ENCODE measurements at places on chromosomes 11 and 22. TPM values are rescaled to one million over a fixed set of nuclear protein-coding genes. Genes with fewer than 3 reads are reported as not detected.

The TRPM5 gene
- 0.09 TPM for total RNA-seq

The CDC45 gene
- total RNA-seq: 47.1 TPM

The KRTAP5-9 gene
- not detected for total RNA-seq

The FGF3 gene
- total RNA-seq: not detected

The PHOX2A gene
- 5.6 TPM for total RNA-seq

The IGSF22 gene
- 0.19 TPM for total RNA-seq

DNA sequence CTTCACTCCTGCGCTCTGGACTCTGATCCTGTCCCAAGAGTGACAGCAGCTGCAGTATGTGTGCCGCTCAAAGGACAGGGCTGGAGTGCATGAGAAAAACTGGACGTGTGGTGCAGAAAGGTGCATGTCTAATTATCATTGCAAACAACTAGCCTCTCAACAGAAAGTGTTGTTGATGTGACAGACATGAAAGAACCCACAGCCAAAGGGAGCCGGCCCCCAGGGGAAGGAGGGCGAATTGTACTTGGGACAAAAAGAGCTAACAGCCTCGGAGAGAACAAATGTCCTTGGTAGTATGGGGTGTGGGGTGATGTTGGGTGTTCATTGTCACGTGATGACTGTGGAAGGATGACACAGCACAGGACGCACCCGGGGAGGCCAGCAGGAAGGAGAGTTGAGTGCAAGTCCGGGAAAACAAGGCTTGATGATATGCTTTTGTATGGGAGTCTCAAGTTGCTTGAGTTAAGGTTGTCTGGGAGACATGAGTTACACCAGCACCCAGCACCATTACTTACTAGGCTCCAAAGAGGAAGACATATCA lies 325.5 kb downstream of the NTM start:
- H3K27ac ChIP-seq: no peak overlapping the region
- H3K27me3 ChIP-seq: peaks cover 35% of the 10 kb centered on the region
- DNase-seq: no peak

DNA sequence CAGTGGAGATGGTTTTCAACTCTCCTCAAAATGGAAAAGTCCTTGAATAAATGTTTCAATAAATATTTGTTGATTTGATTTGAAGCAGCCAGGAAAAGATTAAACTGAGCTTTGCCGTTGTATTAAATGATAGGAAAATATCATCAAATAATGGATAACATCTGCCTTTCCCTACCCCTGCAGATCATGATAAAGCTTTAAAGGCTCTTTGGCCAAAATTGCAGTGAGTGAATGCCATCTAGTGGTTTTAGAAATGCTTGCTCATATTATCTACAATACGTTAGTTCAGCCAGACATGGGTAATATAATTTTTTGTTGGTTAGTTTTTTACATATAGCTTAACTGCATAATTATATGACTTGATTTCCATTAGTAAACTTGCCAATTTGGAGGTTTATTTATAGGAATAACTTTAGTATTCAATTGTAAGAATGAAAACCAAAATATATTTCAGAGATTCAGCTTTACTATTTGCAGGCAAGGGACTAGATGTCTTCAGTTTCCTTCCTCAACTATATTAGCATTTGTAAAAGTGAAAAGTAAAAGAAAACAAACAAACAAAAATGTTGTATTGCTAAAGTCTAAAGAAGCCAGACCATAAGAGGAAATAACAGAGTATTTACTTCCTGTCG lies 159.2 kb downstream of the MSANTD4 start:
- DNase-seq: no peak
- H3K36me3 ChIP-seq: no peaks in the 10 kb centered on the region
- no peaks in the 10 kb centered on the region for H3K4me1 ChIP-seq
- H3K27ac ChIP-seq: no peak overlapping the region

GRCh38 chr11:45182902-45183301 lies 36.5 kb downstream of the PRDM11 start:
- peak overlapping the region; percentile 19 for H3K4me3 ChIP-seq
- H3K27ac ChIP-seq: no peak overlapping the region
- H3K27me3 ChIP-seq: peaks cover 3% of the 10 kb centered on the region
- H3K36me3 ChIP-seq: peaks cover 7% of the 10 kb centered on the region
- no peak for DNase-seq

GRCh38 chr22:48896766-48897644 lies 930.7 kb downstream of the BRD1 start:
- H3K27ac ChIP-seq: no peak overlapping the region
- no peak for DNase-seq
- H3K27me3 ChIP-seq: no peaks in the 10 kb centered on the region
- H3K4me1 ChIP-seq: no peaks in the 10 kb centered on the region
- H3K4me3 ChIP-seq: no peak overlapping the region

DNA sequence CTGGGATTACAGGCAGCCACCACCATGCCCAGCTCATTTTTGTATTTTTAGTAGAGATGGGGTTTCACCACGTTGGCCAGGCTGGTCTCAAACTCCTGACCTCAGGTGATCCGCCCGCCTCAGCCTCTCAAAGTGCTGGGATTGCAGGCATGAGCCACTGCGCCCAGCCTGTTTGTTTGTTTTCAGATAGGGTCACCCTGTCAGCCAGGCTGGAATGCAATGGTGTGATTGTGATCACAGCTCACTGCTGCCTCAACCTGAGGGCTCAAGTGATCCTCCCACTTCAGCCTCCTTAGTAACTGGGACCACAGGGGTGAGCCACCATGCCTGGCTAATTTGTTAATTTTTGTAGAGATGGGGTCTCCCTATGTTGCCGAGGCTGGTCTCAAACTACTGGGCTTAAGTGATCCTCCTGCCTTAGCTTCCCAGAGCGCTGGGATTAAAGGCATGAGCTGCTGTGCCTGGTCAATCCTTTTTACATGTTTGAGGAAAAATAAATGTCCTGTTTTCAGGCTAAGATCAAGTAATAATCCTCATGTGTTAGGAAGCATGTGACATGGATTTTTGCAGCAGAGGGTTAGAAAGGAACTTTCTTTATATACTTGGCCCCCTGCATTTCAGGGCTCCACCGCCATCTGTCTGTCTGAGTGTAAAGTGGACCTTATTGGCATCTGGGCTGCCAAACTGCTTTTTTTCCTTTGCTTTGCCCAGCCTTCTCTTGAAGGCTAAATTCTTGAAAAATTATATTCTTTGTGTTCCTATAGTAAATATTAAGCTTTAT lies 4.8 kb upstream of the SLC3A2 start:
- peaks cover 9% of the 10 kb centered on the region for H3K36me3 ChIP-seq
- peak overlapping the region; percentile 62 for H3K27ac ChIP-seq
- H3K4me3 ChIP-seq: peak overlapping the region; percentile 31
- peaks cover 23% of the 10 kb centered on the region for H3K4me1 ChIP-seq
- DNase-seq: no peak
- peaks cover 5% of the 10 kb centered on the region for H3K27me3 ChIP-seq

- H3K27ac ChIP-seq: peak overlapping the region; percentile 97
- peak overlapping the region; percentile 22 for H3K4me3 ChIP-seq
- H3K36me3 ChIP-seq: no peaks in the 10 kb centered on the region
- no peaks in the 10 kb centered on the region for H3K27me3 ChIP-seq
Observed at GRCh38 chr11:114080219-114080618, 20.7 kb downstream of the ZBTB16 start.

DNA sequence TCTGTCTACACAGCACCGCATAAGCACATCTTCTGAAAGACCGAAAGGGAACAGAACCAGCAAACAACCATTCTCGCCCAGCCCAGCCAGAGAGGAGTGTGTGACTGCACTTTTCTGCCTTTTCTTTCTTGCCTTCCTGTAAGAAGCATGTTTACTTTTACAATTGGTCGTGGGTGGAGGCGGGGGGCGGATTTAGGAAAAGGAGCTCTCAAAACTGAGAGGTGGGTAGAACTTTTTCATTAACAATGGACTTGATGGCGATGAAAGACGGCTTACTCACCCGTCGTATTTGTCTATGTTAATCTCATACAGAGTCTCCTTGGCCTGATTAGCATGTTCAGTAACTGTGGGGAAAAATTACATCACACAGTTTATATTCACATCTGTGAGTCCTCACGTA lies 27.2 kb downstream of the CERK start:
- H3K36me3 ChIP-seq: peaks cover 28% of the 10 kb centered on the region
- no peak overlapping the region for H3K4me3 ChIP-seq
- no peaks in the 10 kb centered on the region for H3K4me1 ChIP-seq

GRCh38 chr11:112453601-112454577 lies 193.2 kb upstream of the PLET1 start:
- peaks cover 3% of the 10 kb centered on the region for H3K4me1 ChIP-seq
- peak; percentile 12 for DNase-seq
- peaks cover 2% of the 10 kb centered on the region for H3K36me3 ChIP-seq
- H3K27ac ChIP-seq: no peak overlapping the region
- no peaks in the 10 kb centered on the region for H3K27me3 ChIP-seq

GRCh38 chr11:67561971-67562619 lies 21.5 kb upstream of the GSTP1 start:
- H3K36me3 ChIP-seq: no peaks in the 10 kb centered on the region
- H3K27me3 ChIP-seq: peaks cover 3% of the 10 kb centered on the region
- DNase-seq: no peak
- H3K27ac ChIP-seq: no peak overlapping the region
- no peak overlapping the region for H3K4me3 ChIP-seq
- H3K4me1 ChIP-seq: peaks cover 9% of the 10 kb centered on the region

DNA sequence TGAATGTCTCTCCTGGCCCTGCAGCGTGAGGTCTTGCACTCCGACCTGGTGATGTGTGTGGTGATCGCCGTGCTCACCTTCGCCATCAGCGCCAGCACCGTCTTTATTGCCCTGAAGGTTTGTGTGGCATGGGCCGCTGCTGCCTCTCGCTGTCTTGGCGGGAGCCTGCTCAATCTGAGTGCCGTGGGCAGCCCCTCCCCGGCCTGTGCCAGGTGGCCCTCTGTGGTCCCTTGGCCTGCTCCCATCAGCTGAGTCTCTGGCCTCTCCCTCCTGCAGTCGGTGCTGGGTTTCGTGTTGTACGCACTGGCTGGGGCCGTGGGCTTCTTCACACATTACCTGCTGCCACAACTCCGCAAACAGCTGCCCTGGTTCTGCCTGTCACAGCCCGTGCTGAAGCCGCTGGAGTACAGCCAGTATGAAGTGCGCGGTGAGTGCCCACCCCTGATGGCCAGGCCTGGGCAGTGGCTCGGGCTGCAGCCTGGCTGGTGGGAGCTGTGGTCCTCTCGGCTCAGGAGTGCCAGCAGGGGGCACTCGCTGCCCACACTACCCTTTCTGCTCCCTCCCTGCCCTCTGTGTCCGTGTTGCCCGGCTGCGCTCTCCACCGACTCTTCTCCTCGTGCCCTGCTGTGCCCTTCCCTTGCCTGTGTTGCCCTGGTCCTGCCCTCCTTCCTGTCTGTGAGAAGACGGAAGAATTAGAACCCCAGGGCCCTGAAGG lies 10.2 kb downstream of the PCNX3 start:
- no peaks in the 10 kb centered on the region for H3K27me3 ChIP-seq
- peak; percentile 40 for DNase-seq
- H3K4me3 ChIP-seq: no peak overlapping the region
- no peak overlapping the region for H3K27ac ChIP-seq
- H3K36me3 ChIP-seq: peaks cover 3% of the 10 kb centered on the region

DNA sequence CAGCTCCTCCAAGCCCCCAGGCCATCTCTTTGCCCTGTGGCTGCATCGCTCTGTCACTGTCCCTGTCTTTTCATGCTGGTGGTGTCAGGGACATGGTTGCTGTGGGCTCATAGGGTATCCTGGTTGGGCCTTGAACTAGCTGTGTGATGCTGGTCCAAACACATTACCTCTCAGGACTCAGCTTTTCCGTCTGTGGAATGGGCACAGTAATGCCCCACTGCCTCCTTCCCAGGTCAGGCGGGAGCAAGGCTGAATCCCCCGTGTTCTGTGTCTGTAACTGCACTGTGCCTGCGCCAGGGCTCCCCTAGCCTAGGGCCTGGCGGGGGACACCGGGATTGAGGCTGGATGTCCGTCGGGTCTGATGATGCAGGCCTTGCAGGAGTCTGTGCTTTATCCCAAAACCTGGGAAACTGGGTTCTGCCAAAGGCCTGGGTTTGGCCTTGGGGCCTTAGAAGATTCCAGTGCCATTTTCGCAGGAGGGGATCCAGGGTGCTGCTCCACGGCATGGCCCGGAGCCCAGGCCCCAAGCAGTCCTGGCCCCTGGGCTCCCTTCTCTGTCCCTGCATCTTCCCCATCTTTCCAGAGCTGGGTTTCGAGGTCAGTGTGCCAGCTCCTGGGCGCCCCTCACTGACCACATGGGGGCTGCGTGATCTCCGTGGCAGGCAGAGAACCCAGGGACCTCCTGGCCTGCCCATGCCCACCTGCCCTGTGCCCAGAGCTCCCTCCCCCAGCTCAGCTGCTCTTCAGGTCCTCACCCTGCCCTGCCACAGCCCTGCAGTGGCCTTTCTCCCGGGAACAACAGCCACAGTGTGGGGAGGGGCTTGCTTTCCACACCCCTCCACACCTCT lies 32.7 kb upstream of the CELSR1 start:
- DNase-seq: no peak
- H3K27me3 ChIP-seq: peaks cover 5% of the 10 kb centered on the region
- no peak overlapping the region for H3K4me3 ChIP-seq
- peaks cover 12% of the 10 kb centered on the region for H3K4me1 ChIP-seq
- peaks cover 5% of the 10 kb centered on the region for H3K36me3 ChIP-seq
- H3K27ac ChIP-seq: no peak overlapping the region

GRCh38 chr11:5489576-5490357 lies 1.3 kb downstream of the OR52D1 start:
- no peaks in the 10 kb centered on the region for H3K36me3 ChIP-seq
- no peak overlapping the region for H3K27ac ChIP-seq
- H3K4me1 ChIP-seq: no peaks in the 10 kb centered on the region
- DNase-seq: no peak

- DNase-seq: no peak
- H3K27ac ChIP-seq: no peak overlapping the region
- H3K36me3 ChIP-seq: peaks cover 14% of the 10 kb centered on the region
- H3K4me3 ChIP-seq: no peak overlapping the region
- no peaks in the 10 kb centered on the region for H3K4me1 ChIP-seq
- H3K27me3 ChIP-seq: no peaks in the 10 kb centered on the region
Observed at GRCh38 chr22:17882162-17882561, 107.9 kb upstream of the BID start.

GRCh38 chr22:45058622-45058912 lies 48.8 kb upstream of the PHF21B start:
- no peak overlapping the region for H3K4me3 ChIP-seq
- H3K4me1 ChIP-seq: no peaks in the 10 kb centered on the region
- H3K27me3 ChIP-seq: no peaks in the 10 kb centered on the region
- H3K36me3 ChIP-seq: no peaks in the 10 kb centered on the region
- no peak for DNase-seq

DNA sequence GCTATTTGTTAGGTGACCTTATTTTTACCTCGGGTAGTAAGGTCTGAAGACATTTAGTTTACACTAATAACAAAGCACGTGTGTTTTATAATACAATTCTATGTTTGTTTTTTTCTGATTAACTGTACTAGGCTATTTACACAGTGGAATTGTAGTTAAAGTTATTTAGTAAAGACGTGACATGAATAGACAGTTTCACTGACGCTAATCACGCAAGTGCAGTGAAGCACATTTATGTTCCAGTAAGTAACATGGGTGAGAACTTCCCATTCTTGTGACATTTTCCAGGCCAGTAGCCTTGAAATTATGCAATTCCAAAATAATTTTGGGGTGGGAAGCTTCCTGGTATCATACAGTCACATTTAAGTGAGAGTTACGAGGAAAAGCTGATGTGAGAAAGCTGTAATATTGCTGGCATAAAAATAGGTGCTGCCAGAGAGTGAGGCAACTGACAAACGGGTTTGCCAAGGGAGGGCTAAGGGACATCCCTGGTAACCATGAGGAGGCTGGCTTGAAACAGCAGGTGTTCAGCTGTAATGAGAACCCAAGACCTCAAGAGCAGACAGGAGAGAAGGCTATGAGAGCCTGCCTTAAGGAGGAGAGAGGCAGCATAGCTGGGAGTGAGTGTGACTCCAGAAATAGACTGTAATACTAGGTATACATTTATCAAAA lies 378.8 kb downstream of the DCDC1 start:
- no peaks in the 10 kb centered on the region for H3K4me1 ChIP-seq
- no peaks in the 10 kb centered on the region for H3K36me3 ChIP-seq
- H3K27me3 ChIP-seq: no peaks in the 10 kb centered on the region
- no peak for DNase-seq
